ENCODE measurements at places on chromosomes 12 and 14.

DNA sequence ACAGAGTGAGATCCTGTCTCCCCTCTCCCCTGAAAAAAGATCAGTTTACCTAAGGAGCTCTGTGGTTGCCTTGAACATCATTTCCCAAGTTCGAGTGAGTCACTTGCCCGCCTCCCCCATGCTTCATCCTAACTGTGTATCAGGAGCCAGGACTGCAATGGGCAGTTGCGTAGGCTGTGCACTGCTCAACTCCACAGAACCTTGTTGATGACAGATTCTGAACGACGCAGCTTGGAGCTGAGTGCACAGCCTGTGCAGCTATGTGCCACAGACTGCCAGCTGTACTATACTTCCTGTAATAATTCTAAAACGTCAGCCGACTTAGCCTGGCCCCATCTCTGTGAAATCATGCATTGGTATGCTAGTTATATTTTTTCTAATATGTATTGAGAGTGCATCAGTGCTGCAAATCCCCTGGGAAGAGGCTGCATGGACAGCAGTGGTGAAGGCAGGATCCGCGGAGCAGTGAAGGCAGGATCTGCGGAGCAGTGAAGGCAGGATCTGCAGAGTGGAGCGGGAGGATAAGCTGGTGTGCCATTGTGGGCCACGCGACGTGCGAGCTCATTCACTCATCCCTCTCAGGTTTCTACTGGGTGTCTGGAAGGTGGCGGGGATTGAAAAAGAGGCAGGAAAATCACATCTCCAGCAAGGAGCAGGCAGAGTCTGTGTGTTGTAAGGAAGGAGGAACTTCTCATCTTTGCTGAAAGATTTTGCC lies 80.8 kb downstream of the GALNT9 start:
- H3K27me3 ChIP-seq: peaks cover 27% of the 10 kb centered on the region
- H3K4me1 ChIP-seq: no peaks in the 10 kb centered on the region
- no peak overlapping the region for H3K27ac ChIP-seq

- H3K27ac ChIP-seq: no peak overlapping the region
- H3K4me1 ChIP-seq: peaks cover 16% of the 10 kb centered on the region
- H3K36me3 ChIP-seq: no peaks in the 10 kb centered on the region
- no peak overlapping the region for H3K4me3 ChIP-seq
- no peaks in the 10 kb centered on the region for H3K27me3 ChIP-seq
Measured at GRCh38 chr14:95662376-95663186, 23.6 kb upstream of the TCL1B start.

- H3K4me3 ChIP-seq: no peak overlapping the region
- peaks cover 100% of the 10 kb centered on the region for H3K27me3 ChIP-seq
- DNase-seq: peak; percentile 62
Measured at GRCh38 chr12:54029529-54030441, 1.5 kb downstream of the HOXC6 start.

DNA sequence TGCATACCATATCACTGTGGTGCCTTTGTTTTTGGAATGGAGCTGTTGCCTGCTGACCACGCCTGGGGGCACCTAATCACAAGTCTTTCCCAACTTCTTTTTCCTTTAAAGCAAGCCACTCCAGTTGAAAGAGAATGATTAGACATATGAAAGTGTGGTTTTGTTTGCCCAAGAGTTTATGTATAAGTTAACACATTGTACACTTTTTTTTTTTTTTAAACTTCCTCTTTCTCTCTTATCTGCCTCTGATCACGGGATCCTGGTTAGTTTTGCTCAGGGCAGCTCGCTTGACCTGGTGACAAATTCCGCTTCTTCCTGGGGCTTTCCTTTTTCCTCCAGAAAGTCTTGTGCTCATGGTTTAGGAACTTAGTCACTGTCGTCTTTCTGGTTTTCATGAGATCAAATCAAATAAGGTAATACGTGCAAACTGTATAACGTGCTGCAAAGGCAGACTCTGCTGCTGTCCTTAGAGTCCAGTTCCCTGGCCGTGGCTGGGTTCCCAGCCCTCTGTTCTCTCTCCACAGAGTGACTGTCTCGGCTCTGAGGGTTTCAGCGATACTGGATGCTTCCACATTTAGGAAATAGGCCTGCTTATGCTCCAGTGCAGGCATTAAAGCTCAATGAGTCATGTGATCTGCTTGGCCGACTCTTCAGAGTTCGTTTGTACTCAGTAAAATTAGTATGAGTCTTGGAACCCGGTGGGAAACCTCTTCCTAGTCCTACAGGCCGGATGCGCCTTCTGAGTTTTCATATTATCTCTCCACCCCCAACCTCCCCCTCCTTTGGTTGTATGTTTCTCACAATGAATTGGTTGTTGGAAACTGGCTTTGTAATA lies 15.2 kb downstream of the RASSF3 start:
- DNase-seq: no peak
- no peaks in the 10 kb centered on the region for H3K36me3 ChIP-seq
- H3K27ac ChIP-seq: peak overlapping the region; percentile 1
- H3K27me3 ChIP-seq: no peaks in the 10 kb centered on the region
- no peak overlapping the region for H3K4me3 ChIP-seq

DNA sequence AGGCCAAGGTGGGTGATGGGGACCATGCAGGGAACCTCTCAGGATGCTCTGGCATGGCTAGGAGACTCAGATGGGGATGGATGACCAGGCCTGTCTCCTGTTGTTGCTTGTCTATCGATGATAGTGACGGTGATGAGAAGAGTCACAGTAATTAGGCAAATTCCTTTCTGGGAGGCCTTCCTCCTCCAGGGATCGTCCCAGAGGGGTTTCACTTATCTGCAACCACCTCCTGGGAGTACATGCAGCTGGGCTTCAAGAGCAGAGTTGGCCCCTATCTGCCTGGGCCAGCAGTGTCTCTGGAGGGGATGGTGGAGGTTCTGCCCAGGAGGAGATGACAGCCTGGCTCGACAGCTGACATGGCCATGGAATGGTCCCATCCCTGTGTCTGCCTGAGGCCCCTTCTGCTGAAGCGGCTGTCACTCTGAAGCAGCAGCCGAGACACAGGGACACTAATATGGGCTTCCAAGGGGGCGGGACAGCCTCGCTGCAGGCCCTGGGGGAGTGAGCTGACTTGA lies 27.5 kb upstream of the OAS1 start:
- H3K4me1 ChIP-seq: no peaks in the 10 kb centered on the region
- H3K4me3 ChIP-seq: no peak overlapping the region
- H3K36me3 ChIP-seq: no peaks in the 10 kb centered on the region

DNA sequence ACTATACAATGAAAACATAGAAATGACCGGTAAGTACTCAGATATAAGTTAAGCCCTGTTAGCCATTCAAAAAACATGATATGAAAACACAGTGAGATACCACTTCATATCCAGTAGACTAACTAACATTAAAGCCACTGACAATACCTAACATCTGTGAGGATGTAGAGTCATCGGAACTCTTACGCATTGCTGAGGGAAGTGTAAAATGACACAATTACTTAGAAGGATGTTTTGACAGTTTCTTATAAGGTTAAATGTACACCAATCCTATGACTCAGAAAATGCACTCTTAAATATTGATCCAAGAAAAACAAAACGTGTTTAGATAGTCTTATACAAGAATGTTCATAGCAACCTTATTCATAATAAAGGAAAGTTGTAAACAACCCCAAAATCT lies 782.9 kb downstream of the BCL11B start:
- no peak overlapping the region for H3K4me3 ChIP-seq
- no peak for DNase-seq
- no peaks in the 10 kb centered on the region for H3K27me3 ChIP-seq
- no peaks in the 10 kb centered on the region for H3K36me3 ChIP-seq
- no peak overlapping the region for H3K27ac ChIP-seq

DNA sequence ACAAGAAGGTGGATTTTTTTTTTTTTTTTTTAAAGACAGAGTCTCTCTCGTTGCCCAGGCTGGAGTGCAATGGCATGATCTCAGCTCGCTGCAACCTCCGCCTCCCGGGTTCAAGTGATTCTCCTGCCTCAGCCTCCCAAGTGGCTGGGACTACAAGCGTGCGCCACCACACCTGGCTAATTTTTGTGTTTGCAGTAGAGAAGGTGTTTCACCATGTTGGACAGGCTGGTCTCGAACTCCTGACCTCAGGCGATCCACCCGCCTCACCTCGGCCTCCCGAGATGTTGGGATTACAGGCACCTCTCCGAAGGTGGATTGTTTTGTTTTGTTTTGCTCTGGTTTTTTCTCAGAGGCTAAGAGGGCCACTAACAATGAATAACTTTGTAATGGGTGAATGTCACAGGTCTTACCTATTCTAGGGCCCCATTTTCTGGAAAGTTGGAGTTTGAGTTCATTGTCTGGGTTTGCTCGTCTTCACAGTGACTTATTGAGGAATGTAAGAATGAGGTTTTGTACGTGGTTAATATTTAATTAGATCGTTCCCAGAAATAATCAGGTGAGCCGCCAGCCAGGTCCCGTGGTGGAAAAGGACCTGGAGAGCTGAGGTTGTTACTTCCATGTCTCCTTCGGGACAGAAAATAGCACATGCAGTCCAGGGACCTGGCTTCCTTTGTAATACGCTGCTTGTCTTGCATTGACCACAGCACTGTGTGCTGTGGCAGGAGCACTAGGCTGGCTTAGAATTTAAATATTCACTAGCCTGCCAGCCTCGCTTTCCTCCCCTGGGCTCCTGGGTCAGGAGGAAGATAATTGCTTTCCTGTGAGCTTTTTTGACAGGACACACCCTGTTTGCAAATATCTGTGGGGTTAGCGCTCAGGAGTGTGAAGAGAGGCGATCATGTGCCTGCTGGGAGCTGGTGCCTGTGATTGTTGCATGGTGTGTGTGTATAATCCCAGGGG lies 2.3 kb downstream of the HIP1R start:
- H3K4me3 ChIP-seq: no peak overlapping the region
- no peak overlapping the region for H3K27ac ChIP-seq
- DNase-seq: no peak
- peaks cover 55% of the 10 kb centered on the region for H3K27me3 ChIP-seq
- H3K36me3 ChIP-seq: no peaks in the 10 kb centered on the region
- peaks cover 14% of the 10 kb centered on the region for H3K4me1 ChIP-seq

- no peak overlapping the region for H3K4me3 ChIP-seq
- DNase-seq: no peak
- no peaks in the 10 kb centered on the region for H3K27me3 ChIP-seq
- H3K27ac ChIP-seq: no peak overlapping the region
- peaks cover 4% of the 10 kb centered on the region for H3K4me1 ChIP-seq
Measured at GRCh38 chr14:52354242-52354641, 40.1 kb downstream of the PTGER2 start.
